ENCODE measurements at places on chromosomes 3 and 15. TPM values are rescaled to one million over a fixed set of nuclear protein-coding genes. Genes with fewer than 3 reads are reported as not detected.

The DGKG gene
- not detected for total RNA-seq

The OR5K2 gene
- not detected for total RNA-seq

The TGM5 gene
- total RNA-seq: not detected

The GLCE gene
- 37.9 TPM for total RNA-seq

GRCh38 chr15:84831028-84831427, 13.9 kb downstream of the ALPK3 start:
- DNase-seq: no peak

- DNase-seq: no peak
Measured at GRCh38 chr3:115689928-115690327, 66.6 kb downstream of the GAP43 start.

The ZCWPW2 gene
- total RNA-seq: 0.77 TPM

The LRRC34 gene
- total RNA-seq: 0.97 TPM

- DNase-seq: no peak
Measured at GRCh38 chr15:99677540-99678134, 55.6 kb downstream of the LYSMD4 start.

The OR4F6 gene
- total RNA-seq: not detected

DNA sequence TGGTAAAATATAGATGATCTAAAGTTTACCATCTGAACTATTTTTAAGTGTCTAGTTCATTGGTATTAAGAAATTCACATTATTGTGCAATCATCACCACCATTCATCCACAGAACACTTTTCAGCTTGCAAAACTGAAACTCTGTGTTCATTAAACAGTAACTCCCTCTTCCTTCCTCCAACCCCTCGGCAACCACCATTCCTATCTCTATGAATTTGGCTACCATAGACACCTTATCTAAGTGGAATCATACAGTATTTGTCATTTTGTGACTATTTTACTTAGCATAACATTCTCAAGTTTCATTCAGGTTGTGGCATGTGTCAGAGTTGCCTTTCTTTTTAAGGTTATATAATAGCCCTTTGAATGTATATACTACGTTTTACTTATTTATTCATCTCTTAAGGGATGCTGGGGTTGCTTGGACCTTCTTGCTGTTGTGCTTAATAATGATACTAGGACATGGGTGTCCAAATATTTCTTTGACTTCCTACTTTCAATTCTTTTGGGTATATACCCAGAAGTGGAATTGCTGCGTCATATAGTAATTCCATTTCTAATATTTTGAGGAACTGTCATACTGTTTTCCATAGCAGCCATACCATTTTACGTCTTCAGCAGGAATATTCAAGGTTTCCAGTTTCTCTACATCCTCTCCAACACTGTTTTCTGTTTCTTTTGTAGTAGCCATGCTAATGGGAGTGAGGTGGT, 20.9 kb downstream of the KAT2B start:
- no peak for DNase-seq

DNA sequence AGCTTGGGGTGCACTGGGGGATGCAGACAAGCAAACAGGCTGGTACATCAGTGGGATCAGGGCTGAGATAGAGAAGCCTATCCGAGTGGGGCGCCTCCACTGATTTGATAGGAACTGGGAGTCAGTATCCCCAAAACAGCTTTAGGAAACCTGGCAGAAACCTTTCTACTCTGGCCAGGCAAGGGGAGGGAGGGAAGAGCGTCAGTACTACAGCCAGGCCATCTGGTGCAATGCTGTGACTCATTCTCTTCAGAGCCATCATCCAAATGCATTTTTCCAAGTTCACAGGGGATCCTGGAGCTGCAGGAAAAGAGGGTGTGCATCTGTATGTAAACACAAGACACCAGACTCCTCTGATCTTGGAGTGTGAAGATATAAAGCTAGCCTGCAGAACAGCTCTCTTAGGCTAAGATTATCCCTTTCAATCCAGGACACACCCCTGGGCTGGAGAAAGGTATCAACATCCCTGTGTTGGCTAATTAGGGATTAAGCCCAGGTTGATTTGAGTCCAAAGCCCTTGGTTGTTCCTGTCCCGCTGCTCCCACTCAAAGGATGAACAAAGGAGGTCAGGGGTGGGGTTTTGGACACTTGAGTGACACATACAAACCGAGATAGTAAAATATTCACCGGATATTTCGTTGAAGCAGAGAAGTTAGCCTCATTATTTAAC, 9.3 kb downstream of the GALNT15 start:
- DNase-seq: peak; percentile 68

- no peak for DNase-seq
Measured at GRCh38 chr3:195241592-195242355, 29.2 kb downstream of the XXYLT1 start.

DNA sequence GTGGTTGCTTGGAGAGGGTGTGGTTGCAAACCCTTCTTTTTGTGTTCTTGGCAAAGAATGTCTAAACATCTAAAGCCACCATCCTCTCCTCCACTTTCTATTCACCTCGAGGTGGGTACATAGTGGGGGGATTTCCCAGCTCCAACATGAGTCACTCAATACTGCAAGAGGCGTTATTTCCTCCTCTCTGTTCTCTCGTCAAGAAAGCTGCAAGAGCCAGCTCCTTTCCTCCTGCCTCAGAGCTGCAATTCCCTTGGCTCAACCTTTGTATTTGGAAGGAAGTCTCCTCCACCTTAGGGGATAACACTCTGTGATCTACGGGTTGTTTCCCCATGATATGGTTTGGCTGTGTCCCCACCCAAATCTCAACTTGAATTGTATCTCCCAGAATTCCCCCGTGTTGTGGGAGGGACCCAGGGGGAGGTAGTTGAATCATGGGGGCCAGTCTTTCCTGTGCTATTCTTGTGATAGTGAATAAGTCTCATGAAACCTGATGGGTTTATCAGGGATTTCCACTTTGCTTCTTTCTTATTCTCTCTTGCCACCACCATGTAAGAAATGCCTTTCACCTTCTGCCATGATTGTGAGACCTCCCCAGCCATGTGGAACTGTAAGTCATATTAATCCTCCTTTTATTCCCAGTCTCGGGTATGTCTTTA, 138.4 kb downstream of the PLCL2 start:
- no peak for DNase-seq

The KNG1 gene
- 88.9 TPM for total RNA-seq

DNA sequence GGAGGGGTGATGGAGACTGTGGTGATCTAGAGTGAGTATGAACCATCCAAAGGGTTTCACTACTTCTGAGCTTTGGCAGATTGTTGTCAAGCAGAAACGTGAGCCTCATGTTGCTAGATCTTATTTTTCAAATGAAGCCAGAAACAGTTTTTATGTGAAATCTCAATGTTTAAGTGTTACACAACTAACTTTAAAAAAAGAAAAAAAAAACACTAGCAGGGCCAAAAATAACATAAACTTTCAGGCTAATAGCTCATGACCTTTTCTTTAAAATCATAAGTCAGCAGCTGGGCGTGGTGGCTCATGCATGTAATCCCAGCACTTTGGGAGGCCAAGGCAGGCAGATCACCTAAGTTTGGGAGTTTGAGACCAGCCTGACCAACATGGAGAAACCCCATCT, 2.1 kb upstream of the HTR3D start:
- no peak for DNase-seq

- no peak for DNase-seq
Measured at GRCh38 chr3:123833398-123833785, 50.7 kb downstream of the MYLK start.

The MAGEF1 gene
- 66.5 TPM for total RNA-seq

DNA sequence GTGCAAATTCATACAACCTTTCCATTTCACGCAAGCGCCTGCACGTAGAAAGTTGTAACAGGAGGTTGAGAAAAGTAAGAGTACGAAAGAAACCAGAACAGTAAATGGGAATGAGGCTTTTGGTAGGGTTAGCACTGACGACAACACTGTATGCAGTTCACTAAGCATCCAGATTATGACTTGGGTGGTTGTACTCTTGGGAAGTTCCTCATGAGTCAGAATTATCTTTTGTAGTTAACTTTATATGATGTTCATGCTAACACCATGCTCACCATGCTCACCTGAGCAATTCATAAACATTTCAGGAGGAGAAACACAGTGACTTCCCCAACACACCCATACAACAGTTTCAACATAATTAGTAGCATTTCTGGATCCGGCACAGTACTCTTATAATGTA, 3.0 kb upstream of the LPP start:
- DNase-seq: no peak

DNA sequence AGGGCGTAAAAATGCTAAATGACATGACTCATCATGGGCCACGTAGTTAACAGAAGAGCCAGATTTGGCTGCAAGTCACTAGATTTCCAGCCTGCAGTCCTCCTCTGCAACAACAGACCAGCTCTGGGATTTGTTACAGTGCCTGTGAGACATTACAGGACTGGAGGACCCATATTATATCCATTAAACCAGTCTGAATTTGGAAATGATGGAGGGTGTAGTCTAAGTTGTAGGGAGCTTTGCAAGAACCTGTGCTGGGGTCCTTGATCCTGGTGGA, 10.8 kb downstream of the ZNF774 start:
- DNase-seq: peak; percentile 48

DNA sequence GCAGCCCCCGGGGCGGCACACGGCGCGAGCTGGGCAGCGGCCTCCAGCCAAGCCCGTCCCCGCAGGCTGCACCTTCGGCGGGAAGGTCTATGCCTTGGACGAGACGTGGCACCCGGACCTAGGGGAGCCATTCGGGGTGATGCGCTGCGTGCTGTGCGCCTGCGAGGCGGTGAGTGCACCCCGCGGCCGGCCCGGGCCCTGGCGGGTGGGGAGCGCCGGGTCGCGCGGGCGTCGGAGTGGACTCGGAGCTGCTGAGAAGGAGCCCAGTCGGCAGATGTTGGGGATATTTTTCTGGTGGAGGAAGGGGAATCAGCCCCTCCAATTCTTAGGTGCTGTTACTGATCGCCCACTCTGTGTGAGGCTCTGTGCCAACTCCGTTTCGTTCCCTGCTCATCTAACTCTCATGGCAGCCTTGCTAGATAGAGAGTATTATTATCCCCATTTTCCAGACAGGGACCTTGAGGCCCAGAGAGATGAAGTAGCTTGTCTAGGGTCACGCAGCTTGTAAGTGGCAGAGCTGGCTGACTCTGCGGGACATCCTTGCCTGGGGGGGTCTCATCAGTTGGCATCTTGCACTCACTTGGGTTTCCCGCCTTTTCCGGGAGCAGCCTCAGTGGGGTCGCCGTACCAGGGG, 890 bp downstream of the CHRD start:
- no peak for DNase-seq

- no peak for DNase-seq
Measured at GRCh38 chr3:156171281-156172267, 51.2 kb downstream of the KCNAB1 start.

DNA sequence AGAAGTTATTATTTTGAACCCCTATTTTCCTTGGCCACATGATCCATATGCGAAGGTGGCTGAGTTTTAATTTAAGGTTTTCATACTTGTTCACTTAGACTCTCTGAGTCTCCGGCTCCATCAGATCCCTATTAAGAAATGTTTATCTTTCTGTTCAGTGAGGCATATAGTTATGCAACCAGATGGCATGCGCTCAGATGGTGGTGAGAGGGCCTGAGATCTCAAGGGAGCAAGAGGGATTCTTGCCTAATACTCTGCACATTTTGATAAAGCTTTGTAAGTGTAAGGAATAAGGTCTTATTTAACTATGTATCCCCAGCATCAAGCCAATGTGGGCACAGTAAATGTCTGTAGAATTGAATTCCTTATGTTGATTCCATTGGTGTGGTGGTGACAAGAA, 78.9 kb upstream of the DPH6 start:
- peak; percentile 27 for DNase-seq

- DNase-seq: peak; percentile 82
Measured at GRCh38 chr3:57007521-57008460, 52.7 kb upstream of the SPATA12 start.

DNA sequence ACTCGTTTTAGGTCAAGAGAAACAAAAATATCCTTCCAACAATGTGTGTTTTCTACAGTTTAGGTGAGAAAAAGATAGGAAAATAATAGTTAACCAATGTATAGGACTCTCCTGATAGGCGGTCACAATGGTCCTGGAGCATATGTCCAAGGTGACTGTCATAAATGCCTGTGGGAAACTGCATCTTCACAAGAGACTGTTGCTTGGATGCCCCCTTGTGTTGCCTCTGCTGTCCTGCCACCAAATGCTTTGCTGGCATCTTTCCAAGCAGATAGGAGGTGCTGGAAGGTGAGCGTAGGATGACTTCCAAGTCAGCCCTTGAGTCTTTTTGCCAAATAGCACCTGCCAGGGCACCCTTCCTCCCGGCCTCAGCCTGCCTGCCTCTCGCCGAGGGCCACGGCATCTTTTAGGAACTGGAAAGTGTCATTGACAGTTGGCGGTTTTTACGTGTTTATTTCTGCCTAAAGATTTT, 24.1 kb upstream of the SACM1L start:
- peak; percentile 70 for DNase-seq

The MST1R gene
- 8.7 TPM for total RNA-seq

The TTLL13 gene
- not detected for total RNA-seq

DNA sequence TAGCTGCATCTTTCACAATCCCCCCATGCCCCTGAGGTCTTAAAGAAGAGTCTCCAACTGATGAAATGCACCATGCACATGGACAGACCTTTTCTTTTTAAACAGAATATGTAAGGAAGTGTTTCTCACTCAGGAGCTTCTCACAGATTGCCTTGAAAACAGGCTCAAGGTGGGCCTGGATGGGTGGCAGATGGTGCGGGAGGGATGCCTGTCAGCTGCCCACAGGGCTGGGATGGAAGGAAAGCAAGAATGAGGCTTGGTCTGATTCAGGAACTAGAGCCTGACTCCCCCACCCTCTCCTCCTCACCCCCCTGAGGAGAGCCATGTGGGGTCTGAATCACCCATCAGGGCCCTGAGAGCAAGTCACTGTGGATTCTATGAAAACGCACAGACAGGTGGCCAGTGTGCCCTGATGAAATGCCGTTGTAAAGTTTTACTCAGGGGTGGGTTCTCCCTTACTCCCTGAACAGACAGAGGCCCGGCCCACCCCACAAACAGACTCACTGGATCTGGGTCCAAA, 67.2 kb downstream of the UMPS start:
- DNase-seq: no peak

The RBP2 gene
- 295 TPM for total RNA-seq

- no peak for DNase-seq
Measured at GRCh38 chr15:72947709-72948108, 104.6 kb upstream of the NEO1 start.

- no peak for DNase-seq
Measured at GRCh38 chr3:194686414-194686815, 732 bp downstream of the FAM43A start.

The RYK gene
- total RNA-seq: 102 TPM

DNA sequence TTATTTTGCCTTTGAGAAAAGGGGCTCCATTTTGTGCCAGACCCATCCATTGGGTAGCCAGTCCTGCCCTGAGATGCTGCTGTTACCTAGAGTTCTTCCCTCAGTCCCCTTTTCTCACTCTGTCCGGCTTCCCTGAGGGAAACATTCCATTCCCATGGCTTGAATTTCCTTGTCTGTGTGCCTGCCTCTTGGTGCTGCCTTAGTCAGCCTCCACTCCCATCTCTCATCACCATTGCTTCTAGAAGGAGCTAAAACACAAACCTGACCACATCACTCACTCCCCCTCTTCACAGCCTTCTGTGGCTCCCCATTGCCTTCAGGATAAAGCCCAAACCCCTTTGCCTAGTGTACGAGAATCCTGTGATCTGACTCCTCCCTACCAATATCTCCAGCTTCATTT, 25.2 kb upstream of the C2CD4B start:
- no peak for DNase-seq

- no peak for DNase-seq
Measured at GRCh38 chr3:138092023-138092422, 23.4 kb downstream of the DZIP1L start.

Data from hepatocyte (in vitro differentiated cells).